ENCODE measurements at places on chromosomes 5 and 9. TPM values are rescaled to one million over a fixed set of nuclear protein-coding genes. Genes with fewer than 3 reads are reported as not detected.
A peak's percentile ranks its signal among the peaks of the same experiment; 100 is the strongest.

RIOK2 gene
- polyA plus RNA-seq = 20.4 TPM

LRRTM2 gene
- 0.15 TPM for polyA plus RNA-seq

DNA sequence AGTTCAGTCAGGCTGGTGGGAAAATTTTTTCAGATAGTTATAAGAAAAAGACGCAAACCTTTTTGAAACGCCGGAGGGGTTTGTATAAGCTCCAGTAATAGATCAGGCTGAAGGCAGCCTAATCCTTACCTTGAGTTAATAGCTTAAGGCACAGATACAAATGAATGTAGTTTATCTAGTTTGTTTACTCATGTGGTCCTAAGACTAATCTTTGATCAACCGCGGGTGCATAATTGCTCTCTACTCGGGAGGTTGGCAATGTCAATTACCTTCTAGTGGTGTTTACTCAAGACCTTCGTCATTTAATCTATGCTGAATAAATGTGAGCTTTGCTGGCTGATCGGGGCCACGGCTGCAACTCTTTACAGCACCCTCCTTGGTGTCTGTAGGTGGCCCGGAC lies 665 bp upstream of the INSL4 start:
- no peak overlapping the region for H3K27ac ChIP-seq
- no peaks in the 10 kb centered on the region for H3K36me3 ChIP-seq
- no peak overlapping the region for H3K4me3 ChIP-seq

- H3K4me3 ChIP-seq = no peak overlapping the region
- H3K4me1 ChIP-seq = peaks cover 2% of the 10 kb centered on the region
- H3K36me3 ChIP-seq = no peaks in the 10 kb centered on the region
- H3K27me3 ChIP-seq = no peaks in the 10 kb centered on the region
- no peak for DNase-seq
Observed at GRCh38 chr5:56434986-56435385, 201.9 kb upstream of the ANKRD55 start.

GRCh38 chr9:111016426-111017045 lies 21.7 kb downstream of the LPAR1 start:
- H3K4me3 ChIP-seq = no peak overlapping the region
- H3K4me1 ChIP-seq = peaks cover 22% of the 10 kb centered on the region
- no peak overlapping the region for H3K27ac ChIP-seq
- DNase-seq = peak; percentile 93
- no peaks in the 10 kb centered on the region for H3K27me3 ChIP-seq

DNA sequence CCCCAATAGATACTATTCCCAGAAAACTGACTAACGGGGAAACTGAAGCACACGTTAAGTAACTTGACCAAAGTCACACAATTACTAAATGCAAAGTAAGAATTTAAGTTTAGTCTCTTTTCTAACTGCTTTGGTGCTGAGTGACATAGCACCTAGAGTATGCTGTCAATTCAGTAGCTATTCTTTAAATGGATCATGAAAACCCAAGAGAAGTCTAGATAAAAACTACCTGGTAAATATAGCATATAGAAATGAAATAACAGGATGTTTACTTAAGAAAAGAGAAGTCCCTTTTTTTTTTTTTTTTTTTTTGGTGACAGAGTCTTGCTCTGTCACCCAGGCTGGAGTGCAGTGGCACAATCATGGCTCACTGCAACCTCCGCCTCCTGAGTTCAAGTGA lies 129.2 kb downstream of the PDE4D start:
- H3K27ac ChIP-seq = no peak overlapping the region
- no peaks in the 10 kb centered on the region for H3K27me3 ChIP-seq
- DNase-seq = no peak
- H3K36me3 ChIP-seq = no peaks in the 10 kb centered on the region

DNA sequence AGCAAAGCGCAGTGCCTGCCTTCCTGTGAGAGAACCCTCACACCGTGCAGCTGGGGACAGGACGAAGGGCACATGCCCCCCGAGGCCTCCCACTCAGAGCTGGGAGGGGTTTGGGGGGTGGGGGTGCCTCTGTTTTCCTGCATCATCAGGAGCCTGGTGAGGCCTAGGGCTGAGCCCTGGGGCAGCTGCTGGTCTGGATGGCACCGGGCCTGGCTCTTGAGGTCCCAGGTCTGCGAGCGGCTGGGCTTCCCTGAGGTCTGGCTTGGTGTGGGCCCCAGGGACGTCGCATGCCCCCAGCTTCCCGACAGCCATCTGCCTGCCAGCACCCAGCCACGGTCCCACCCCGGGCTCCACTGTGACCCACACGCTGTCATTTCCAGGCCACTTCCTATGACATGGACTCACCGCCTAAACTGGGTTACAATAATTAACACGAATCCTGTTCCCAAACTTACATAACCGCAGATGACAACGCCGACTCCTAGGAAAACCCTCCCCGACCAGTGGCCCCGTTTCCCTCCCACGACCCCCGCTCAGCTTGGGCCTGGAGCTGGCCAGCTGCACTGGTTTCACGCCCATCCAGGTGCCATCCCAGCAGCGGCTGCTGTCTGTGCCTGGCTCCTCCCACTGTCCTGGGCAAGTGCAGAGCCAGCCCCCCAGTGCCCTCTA lies 8.7 kb downstream of the NACC2 start:
- H3K36me3 ChIP-seq = peaks cover 4% of the 10 kb centered on the region
- no peaks in the 10 kb centered on the region for H3K27me3 ChIP-seq
- H3K4me1 ChIP-seq = peaks cover 24% of the 10 kb centered on the region
- no peak for DNase-seq
- H3K27ac ChIP-seq = no peak overlapping the region

GRCh38 chr5:15799014-15799413 lies 299.0 kb downstream of the FBXL7 start:
- no peaks in the 10 kb centered on the region for H3K27me3 ChIP-seq
- H3K36me3 ChIP-seq = no peaks in the 10 kb centered on the region
- H3K4me3 ChIP-seq = no peak overlapping the region
- peaks cover 15% of the 10 kb centered on the region for H3K4me1 ChIP-seq
- no peak overlapping the region for H3K27ac ChIP-seq
- no peak for DNase-seq
